ENCODE measurements at places on chromosomes 3 and 15.

GRCh38 chr3:125351814-125352456 lies 23.2 kb downstream of the ZNF148 start:
- DNase-seq = no peak

DNA sequence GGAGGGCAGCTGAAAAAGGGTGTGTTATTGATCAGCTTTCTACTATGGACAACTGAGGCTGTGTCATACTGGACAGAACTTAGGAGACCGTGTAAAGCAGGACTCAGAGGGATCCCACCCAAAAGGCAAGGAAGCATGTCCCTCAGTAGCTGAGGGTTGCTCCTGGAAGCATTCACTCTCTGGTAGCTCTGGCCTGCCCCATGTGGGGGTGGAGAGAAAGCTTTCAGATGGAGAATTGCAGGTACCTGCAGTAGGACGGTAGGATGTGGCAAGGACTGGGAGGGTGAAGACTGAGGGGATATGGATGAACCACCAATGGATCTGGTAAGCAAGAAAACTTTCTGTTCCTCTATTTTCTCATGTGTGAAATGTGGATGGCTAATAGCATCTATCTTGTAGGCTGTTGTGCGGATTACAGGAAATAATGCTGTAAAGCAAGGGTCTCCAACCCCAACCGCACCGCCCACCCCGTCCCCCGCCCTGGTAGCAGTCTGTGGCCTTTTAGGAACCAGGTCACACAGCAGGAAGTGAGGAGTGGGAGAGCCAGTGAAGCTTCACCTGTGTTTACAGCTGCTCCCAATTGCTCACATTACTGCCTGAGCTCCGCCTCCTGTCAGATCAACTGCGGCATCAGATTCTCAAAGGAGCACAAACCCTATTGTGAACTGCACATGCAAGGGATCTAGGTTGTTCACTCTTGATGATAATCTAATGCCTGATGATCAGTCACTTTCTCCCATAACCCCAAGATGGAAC lies 157.7 kb upstream of the PROK2 start:
- no peak for DNase-seq

DNA sequence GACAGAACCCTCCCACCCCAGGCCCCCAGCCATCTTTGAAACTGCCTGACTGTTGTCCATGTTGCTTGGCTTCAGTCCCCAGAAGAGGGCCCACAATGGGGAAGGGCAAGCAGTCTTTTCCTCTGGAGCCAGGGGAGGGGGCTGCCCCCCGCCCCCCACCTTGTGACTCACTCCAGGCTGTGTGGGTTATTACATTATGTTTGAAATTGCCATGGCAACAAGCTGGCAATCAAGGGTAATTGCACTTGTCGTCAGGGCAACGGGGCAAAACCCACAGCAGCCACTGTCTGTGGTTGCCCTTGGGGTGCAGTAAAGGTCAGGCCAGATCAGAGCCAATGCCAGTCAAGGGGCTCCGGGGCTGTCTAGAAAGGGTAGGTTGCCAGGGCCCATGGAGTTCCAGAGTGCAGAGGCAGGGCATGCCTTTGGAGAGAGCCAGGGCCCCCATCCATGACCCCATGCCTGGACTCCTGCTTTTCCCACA lies 3.1 kb upstream of the CAMKV start:
- DNase-seq = no peak

DNA sequence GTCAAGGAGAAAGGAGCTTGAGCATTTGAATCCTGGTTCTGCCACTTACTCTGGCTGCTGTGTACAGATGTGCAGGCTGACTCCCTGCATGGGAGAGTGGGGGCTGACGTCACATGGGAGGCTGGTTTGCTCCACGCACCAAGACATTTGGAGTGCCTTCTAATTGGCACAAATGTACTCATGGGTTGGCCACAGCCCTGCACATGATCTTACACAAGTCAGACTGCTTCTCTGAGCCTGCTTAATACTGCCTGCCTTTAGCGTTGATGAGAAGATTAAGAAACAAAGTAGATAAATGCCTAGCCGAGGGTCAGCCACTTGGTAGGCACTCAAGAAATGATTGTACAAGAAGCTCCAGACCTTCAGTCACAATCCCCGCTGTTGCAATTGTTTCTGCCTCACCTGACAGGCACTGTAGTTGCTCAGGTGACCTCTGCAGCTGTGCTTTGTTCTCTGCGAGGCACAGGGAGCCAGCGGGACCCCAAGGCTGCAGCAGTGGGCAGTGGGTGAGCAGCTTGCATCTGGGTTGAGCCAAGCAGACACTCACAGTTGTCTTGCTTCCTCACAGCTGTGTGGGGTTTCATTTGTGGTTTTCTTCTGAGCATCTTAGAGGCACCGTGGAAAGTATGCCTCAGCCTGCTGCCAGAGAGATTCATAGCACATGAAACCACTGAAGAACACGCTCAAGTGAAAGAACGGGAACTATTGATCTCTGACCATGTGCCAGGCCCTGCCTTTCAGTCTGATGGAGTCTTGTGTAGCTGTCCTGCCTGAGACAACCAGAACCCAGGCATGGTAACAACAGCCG lies 33.1 kb downstream of the GRK7 start:
- DNase-seq = peak; percentile 70

DNA sequence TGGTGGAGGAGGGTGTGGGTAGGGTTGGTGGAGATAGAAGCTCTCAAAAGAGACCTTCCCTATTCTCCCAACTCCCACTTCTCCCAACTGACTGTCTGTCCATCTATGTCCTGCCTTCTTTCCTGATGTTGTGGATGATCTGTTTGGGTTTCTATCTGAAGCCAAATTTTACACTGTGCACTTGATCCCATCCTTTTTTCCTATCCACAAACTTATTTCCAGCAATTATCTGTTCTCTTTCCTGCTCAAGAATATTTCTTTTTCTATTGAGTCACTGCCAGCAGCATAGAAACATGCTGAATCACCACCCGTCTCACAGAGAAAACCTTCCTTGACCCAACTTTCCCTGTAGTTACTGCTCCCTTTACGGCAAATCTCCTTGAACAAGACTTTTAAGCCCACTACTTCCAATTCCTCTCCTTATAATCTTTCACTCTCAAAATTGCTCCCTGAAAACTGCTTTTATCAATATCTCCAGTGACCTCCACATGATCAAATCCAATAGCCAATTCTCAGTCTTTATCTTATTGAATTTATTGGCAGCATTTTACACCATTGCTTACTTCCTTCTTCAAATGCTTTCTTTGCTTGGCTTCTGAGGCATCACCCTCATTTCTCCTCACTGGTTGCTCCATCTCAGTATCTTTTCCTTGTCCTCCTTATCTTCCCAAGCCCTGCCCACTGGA lies 141.2 kb upstream of the SLC7A14 start:
- DNase-seq = peak; percentile 82

- no peak for DNase-seq
Observed at GRCh38 chr3:186994000-186994955, 64.0 kb downstream of the ST6GAL1 start.

All from AG08395 (cell line).